ENCODE measurements at places on chromosomes 12 and 14. TPM values are rescaled to one million over a fixed set of nuclear protein-coding genes. Genes with fewer than 3 reads are reported as not detected.

GYS2 gene
- total RNA-seq: 0.66 TPM

C12orf50 gene
- total RNA-seq: not detected

DNA sequence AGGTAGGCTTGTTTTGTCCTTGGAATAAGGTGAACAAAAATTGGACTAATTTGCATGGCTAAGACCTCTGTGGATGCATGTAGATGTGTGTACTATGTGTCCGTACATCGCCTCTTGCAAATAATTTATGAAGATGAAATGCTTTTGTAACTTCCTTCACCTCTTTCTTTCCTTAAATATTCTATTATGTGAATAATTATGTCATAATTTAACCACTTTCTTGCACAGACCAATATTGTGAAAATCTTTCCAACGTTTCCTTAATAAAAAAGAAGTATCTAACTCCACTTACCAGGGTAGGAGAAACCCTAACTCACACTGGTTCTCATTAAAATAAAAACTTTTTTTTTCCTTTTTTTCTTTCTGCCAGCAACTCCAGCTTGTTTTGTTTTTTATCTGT lies 4.0 kb downstream of the NANOG start:
- H3K4me3 ChIP-seq: no peak overlapping the region
- no peaks in the 10 kb centered on the region for H3K4me1 ChIP-seq
- no peaks in the 10 kb centered on the region for H3K36me3 ChIP-seq
- H3K27me3 ChIP-seq: no peaks in the 10 kb centered on the region
- no peak for DNase-seq

- H3K4me3 ChIP-seq: no peak overlapping the region
- H3K36me3 ChIP-seq: no peaks in the 10 kb centered on the region
- H3K27ac ChIP-seq: no peak overlapping the region
- peak; percentile 41 for DNase-seq
These were observed 30.0 kb downstream of the SLC38A2 start for GRCh38 chr12:46342562-46343033.

- H3K4me1 ChIP-seq: peaks cover 28% of the 10 kb centered on the region
- no peaks in the 10 kb centered on the region for H3K27me3 ChIP-seq
- no peak for DNase-seq
- H3K4me3 ChIP-seq: no peak overlapping the region
- H3K27ac ChIP-seq: no peak overlapping the region
These were observed 4.5 kb upstream of the LTBP2 start for GRCh38 chr14:74616507-74616906.

GRCh38 chr14:67547224-67547780 lies 14.2 kb downstream of the PLEKHH1 start:
- no peak for DNase-seq
- no peak overlapping the region for H3K27ac ChIP-seq
- H3K4me1 ChIP-seq: 0 out of 2 replicates have a peak, but pooled peaks cover under 1% of the 10 kb centered on the region

DNA sequence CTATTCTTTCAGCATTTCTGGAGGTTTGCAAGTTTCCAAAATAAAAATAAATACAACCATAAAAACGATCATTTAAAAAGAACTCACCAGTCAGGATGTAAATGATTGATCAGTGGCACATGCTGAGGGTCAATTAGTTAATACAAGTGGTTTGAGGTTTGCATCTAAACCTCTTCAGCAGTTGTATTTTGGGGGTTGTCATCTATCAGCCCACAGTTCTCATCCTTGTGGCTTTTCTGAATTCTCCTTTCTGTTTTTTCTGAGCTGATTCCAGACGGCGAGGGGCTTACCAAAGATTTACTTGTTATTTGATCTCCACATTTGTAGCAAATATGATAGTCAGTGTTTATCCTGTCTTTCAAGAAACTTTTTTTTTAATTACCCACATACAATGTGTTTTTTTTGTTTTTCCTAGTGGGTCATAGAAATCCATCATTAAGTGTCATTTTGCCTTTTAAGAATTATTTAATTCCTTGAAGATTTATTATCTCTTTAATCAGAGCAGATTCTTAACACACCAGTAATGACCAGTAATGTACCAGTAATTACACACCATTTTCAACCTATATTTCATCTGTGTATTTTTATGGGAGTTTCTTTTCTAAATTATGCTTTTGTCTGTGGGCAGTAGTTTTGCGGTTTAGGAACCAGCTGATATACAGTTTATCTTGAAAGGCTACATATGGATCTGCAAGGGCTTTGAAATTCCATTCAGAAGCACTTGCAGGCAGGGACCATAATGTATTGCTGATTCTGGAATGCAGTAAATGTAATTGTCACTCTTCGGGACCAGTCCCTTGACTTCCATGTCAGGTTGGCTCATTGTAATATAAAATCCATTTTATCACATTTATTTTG lies 56.3 kb upstream of the DAAM1 start:
- H3K36me3 ChIP-seq: no peaks in the 10 kb centered on the region
- H3K27ac ChIP-seq: no peak overlapping the region
- DNase-seq: no peak
- no peaks in the 10 kb centered on the region for H3K4me1 ChIP-seq

DNA sequence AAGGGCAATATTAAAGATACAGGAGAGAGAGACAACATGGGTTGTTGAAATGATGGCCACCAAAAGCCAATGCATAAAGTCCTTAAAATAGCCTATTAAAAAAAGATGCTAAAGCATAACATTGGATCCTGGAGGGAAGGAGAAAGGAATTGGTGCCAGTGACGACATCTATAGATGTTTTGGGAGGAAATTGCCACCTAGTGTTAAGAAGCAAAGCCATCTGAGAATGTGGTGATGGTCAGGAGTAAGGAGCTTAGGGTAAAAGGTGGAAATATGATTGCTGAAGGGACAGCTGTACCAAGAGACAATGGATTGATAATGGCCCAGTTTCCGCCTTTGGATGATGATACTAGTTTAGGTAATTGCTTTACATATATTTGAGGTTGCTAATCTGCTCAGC lies 85.1 kb downstream of the TMEM30B start:
- no peak for DNase-seq
- H3K4me3 ChIP-seq: no peak overlapping the region
- H3K27me3 ChIP-seq: no peaks in the 10 kb centered on the region
- no peaks in the 10 kb centered on the region for H3K4me1 ChIP-seq
- no peaks in the 10 kb centered on the region for H3K36me3 ChIP-seq

DNA sequence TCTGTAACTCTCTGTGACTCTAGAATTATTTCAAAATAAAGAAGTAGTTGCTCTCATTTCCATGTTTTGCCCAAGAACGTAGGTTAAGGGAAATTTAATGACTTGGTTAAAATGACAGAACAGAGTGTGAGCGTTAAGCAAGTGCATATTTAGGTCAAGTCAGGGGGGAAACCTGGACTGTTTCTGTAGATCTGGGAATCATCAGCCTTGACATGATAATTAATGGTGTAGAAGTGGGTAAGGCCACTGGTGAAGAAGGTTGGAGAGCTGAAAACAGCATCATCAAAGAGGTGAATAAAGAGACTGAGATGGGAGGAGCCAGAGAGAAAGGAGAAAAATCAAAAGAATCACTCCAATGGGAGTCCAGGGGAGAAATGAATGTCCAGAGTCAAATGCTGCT lies 49.4 kb upstream of the STK38L start:
- no peak overlapping the region for H3K4me3 ChIP-seq
- no peaks in the 10 kb centered on the region for H3K36me3 ChIP-seq
- no peak for DNase-seq
- H3K27ac ChIP-seq: no peak overlapping the region
- peaks cover 18% of the 10 kb centered on the region for H3K4me1 ChIP-seq
- no peaks in the 10 kb centered on the region for H3K27me3 ChIP-seq

MYL6B gene
- 44.8 TPM for total RNA-seq

CCDC88C gene
- total RNA-seq: 29.8 TPM

GRCh38 chr12:22687361-22688076 lies 62.5 kb downstream of the ETNK1 start:
- DNase-seq: no peak
- H3K36me3 ChIP-seq: no peaks in the 10 kb centered on the region
- no peak overlapping the region for H3K27ac ChIP-seq

GRCh38 chr14:67633451-67634147 lies 13.9 kb downstream of the ARG2 start:
- H3K27ac ChIP-seq: no peak overlapping the region
- no peaks in the 10 kb centered on the region for H3K4me1 ChIP-seq
- no peaks in the 10 kb centered on the region for H3K27me3 ChIP-seq
- DNase-seq: no peak
- no peaks in the 10 kb centered on the region for H3K36me3 ChIP-seq

GRCh38 chr12:38903596-38903995 lies 1.8 kb downstream of the CPNE8 start:
- no peaks in the 10 kb centered on the region for H3K27me3 ChIP-seq
- no peak for DNase-seq
- H3K4me1 ChIP-seq: peaks cover 8% of the 10 kb centered on the region

GRCh38 chr14:95275494-95275893 lies 44.2 kb downstream of the CLMN start:
- peaks cover 25% of the 10 kb centered on the region for H3K4me1 ChIP-seq
- H3K4me3 ChIP-seq: no peak overlapping the region
- no peaks in the 10 kb centered on the region for H3K36me3 ChIP-seq
- DNase-seq: no peak

KLRC1 gene
- total RNA-seq: not detected

DNA sequence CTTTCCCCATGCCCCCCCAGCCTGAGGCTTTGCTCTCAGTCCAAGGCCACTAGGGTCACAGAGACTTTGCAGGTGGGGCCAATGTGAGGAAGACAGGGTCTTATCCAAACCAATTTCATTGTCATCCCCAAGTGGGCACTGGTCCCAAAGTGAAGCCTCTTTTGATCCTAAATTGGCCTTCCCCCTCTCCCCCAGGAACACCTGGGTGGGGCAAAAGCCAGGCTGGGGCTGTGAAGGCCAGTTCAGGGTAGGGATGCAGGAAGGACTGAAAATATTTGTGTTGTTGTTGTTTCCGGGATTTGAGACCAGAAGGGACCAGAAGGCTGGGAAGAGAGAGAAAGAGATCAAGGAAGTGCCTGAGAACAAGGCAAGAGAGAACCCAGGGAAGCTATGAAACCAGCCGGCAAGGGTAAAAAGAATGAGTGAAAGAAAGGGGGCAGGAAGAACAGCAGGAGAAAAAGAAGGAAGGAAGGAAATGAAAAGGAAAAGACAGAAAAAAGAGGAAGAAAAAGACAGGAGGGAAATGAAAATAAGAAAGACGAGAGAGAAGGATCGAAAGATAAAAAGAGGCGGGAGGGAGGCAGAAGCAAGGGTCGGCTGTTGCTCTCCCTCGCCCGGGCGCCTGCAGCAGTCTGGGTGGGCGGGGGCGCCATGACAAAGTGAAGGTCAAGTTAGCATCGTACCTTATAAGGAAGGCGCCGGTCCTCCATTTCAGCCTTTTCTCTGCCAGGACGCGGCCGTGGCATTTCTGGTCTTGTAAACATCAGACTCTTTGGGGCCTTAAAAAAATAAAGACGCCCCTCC lies 7.4 kb upstream of the HOXC11 start:
- H3K27ac ChIP-seq: no peak overlapping the region
- 0 out of 2 replicates have a peak, but pooled peaks cover 5% of the 10 kb centered on the region for H3K4me1 ChIP-seq
- no peaks in the 10 kb centered on the region for H3K27me3 ChIP-seq
- DNase-seq: no peak

GRCh38 chr12:111270239-111270638 lies 98.7 kb downstream of the PHETA1 start:
- no peak overlapping the region for H3K27ac ChIP-seq
- no peaks in the 10 kb centered on the region for H3K36me3 ChIP-seq
- no peaks in the 10 kb centered on the region for H3K4me1 ChIP-seq

- DNase-seq: peak; percentile 49
- H3K36me3 ChIP-seq: no peaks in the 10 kb centered on the region
These were observed 48.7 kb downstream of the NEUROD4 start for GRCh38 chr12:55068416-55069010.

ASCL1 gene
- total RNA-seq: not detected

DNA sequence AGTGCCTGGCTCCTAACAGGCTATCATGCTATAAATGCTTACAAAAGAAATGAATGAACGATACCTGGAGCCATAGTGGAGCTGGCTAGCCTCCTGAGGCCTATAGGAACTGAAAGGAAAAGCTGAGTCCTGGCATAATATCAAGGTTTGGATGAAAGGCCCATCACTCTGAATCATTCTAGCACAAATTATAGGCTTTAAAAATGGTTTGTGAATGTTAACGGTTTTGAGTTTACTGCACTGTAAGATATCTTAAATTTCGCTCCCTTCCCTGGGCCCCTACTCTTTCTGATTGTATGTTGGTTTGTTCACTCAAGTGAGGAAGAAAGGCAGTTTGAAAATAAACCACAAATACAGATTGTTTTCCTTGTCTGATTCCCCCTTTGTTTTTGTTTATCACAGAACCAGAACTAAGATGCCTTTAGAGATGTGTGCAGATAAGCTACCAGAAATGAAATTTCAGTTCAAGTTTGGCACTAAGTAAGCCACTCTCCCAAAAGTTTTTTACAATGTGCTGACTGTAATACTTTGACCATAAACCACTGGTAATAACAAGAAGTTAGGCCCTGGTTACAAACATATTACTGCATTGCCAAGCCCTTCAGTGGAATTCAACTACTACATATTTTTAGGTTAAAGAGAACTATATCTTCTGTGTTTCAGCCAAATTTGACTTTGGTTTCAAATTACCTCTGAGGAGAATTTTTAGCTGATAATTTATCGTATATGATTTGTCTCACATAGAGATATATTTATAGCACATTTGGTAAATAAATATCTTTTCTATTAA lies 89.5 kb downstream of the ALX1 start:
- H3K4me3 ChIP-seq: no peak overlapping the region
- no peak for DNase-seq
- no peaks in the 10 kb centered on the region for H3K4me1 ChIP-seq

ZNF605 gene
- 7.1 TPM for total RNA-seq

- no peak overlapping the region for H3K4me3 ChIP-seq
- no peaks in the 10 kb centered on the region for H3K36me3 ChIP-seq
- H3K4me1 ChIP-seq: peaks cover 26% of the 10 kb centered on the region
- H3K27me3 ChIP-seq: no peaks in the 10 kb centered on the region
- DNase-seq: no peak
These were observed 133.4 kb downstream of the ACSS3 start for GRCh38 chr12:81211306-81211705.

DNA sequence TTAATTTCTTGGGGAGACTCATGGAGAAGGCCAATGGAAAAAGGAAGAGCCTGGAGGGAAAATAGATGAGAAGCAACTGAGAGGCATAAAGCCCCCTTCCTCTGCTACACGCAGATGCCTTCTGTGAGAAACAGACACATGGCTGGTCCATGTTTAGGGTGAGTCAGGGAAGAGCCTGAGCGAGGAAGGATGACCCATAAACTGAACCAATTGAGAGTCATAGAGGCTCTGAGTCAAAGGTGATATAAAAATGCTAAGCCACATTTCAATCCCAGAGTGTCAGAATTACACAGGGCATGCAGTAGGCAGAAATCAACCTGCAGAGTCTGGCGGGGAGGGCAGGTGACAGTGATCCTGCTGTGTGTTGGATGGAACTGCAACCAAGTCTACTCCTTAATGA lies 30.1 kb upstream of the NEDD1 start:
- no peaks in the 10 kb centered on the region for H3K36me3 ChIP-seq
- no peak overlapping the region for H3K4me3 ChIP-seq
- H3K4me1 ChIP-seq: no peaks in the 10 kb centered on the region
- no peak for DNase-seq
- H3K27me3 ChIP-seq: no peaks in the 10 kb centered on the region

GRCh38 chr12:102061096-102061559 lies 663 bp downstream of the WASHC3 start:
- H3K36me3 ChIP-seq: no peaks in the 10 kb centered on the region
- no peaks in the 10 kb centered on the region for H3K27me3 ChIP-seq
- H3K27ac ChIP-seq: peak overlapping the region; percentile 94
- no peak for DNase-seq
- H3K4me1 ChIP-seq: peaks cover 20% of the 10 kb centered on the region
- peak overlapping the region; percentile 46 for H3K4me3 ChIP-seq

CRADD gene
- 29.2 TPM for total RNA-seq

HNF1A gene
- total RNA-seq: 41.2 TPM

All from Caco-2 (cell line).